Activated T-cell treated with anti-CD3 and anti-CD28 coated beads, Interleukin-2, amount 50 U/mL, for 24 hours (primary cell): ENCODE measurements at places on chromosomes 3 and 15.

DNA sequence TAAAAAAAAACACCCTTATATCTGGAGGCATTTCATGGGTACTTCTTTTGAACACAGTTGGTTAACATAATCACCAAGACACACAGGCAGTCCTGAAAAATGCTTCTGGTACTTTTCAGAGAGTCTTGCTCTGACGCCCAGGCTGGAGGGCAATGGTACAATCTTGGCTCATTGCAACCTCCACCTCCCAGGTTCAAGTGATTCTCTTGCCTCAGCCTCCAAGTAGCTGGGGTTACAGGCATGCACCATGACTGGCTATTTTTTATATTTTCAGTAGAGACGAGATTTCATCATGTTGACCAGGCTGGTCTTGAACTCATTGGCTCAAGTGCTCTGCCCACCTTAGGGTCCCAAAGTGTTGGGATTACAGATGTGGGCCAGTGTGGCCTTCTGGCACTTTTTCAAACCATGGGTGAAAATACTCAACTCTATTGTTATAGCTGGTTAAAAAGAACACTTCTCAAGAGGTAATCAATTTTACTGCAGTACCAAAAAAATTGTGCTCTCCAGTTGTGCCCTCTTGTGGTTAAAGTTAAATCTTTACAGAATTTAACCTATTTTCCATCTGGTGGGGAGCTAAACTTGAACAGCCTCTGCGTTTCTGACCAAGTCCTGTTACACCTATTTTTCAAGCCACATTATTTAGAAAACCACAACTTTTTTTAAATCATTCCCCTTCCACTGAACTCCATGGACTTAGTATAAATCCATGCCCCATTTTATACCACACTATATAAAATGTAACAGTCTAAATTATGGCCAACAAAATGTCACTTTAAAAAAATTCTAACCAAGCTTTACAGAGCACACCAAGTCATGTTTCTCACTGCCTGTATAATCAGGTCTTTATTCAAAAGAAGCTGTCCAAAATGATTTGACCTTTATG, 1.2 kb upstream of the SNAPC5 start:
- DNase-seq: no peak

DNA sequence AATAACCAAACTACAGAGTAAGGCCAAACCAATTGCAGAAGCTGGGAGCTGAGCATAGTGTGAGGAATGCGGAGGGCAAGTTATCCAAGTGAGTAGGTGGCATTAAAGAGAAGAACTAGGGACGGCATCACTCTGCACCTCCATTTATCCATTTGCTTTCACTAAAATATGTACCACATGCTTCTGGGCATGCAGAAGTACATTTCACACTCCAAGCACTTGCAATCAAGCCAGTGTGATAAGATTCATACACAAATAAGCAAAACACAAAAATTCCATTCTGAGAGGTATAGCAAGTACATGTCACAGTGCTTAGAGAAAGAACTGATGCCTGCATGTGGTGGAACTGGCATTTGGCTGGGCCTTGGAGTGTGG, 81.1 kb downstream of the CCNL1 start:
- no peak for DNase-seq

GRCh38 chr3:142972092-142972753, 8.7 kb upstream of the PAQR9 start:
- no peak for DNase-seq

GRCh38 chr3:123773681-123774431, 110.3 kb downstream of the MYLK start:
- no peak for DNase-seq

GRCh38 chr3:132325103-132325606, 7.9 kb downstream of the ACP3 start:
- no peak for DNase-seq
